Stimulated activated CD8-positive, alpha-beta memory T cell treated with anti-CD3 and anti-CD28 coated beads, Interleukin-15, amount 100 ng/mL, for 4 hours (primary cell): ENCODE measurements at places on chromosomes 3 and 15.

GRCh38 chr3:69322158-69322509 lies 63.8 kb downstream of the FRMD4B start:
- DNase-seq: no peak

GRCh38 chr3:34724916-34725499 lies 914.3 kb upstream of the ARPP21 start:
- no peak for DNase-seq

GRCh38 chr15:34650177-34650576 lies 66.7 kb upstream of the GOLGA8B start:
- no peak for DNase-seq

GRCh38 chr3:51739110-51739509 lies 32.2 kb downstream of the GRM2 start:
- DNase-seq: no peak

DNA sequence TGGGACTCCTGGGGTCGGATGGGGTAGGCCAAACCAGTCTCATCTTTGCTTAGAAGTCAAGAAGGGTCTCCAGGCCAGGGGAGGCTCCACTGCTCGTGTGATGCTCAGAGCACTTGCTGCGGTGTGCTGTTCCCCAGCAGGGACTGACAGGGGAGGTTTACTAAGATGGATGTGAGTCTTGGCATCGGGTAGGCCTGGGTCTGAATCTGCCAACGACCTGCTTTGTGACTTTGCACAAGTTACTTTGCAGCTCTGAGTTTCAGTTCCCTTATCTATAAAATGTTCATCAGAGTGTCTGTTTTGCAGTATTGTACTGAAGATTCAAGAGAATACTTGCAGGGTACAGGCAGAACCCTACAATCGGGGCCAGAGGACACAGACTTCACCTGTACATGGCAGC lies 17.3 kb upstream of the CDCP1 start:
- DNase-seq: no peak

DNA sequence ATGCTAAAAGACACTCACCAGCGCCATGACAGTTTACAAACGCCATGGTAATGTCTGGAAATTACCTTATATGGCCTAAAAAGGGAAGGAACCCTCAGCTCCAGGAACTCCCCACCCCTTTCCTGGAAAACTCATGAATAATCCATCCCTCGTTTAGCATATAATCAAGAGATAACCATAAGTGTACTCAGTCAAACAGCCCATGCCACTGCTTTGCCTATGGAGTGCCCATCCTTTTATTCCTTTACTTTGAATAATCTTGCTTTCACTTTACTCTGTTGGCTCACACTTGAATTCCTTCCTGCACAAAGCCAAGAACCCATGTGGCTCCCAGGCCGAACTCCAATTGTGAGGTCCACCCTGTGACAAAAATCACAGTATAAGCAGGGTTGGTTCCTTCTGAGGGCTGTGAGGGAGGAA lies 19.1 kb upstream of the FSTL1 start:
- DNase-seq: no peak
